LoVo (cell line): ENCODE measurements at places on chromosomes 2 and 18.

DNA sequence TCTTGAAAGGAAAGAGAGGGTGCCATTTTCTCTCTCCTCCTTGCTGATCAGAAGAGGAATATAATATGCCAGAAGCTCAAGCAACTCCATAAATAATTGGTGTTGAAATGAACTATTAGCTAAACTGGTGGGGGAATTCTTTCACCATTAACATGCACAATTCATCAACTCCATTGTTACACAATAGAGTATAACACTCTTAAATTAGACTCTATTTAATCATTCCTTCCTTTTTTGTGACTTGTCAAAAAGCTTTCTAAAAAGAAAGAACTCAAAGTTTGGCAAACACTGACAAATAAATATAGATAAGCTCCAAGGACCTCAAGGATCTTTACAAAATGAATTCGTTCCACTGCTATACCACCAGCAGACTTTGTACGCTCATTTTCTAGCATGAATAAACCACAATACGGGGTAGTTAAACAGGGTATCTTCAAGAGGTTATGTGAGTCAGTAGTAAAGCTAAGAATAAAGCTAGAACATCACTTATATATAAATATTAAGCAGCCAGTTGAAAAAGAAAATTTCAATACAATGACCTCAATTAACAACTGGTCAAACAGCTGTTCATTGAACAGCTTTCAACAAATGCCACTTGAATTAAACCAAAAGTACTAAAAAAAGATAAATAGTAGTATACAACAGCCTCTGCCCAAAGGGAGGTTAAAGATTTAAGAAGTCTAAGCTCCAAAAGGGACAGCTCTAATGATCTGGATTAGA is 6.4 kb downstream of the TRAK2 start:
- DNase-seq, result no peak

GRCh38 chr18:48371854-48372602 is 37.2 kb downstream of the ZBTB7C start:
- no peak for DNase-seq

DNA sequence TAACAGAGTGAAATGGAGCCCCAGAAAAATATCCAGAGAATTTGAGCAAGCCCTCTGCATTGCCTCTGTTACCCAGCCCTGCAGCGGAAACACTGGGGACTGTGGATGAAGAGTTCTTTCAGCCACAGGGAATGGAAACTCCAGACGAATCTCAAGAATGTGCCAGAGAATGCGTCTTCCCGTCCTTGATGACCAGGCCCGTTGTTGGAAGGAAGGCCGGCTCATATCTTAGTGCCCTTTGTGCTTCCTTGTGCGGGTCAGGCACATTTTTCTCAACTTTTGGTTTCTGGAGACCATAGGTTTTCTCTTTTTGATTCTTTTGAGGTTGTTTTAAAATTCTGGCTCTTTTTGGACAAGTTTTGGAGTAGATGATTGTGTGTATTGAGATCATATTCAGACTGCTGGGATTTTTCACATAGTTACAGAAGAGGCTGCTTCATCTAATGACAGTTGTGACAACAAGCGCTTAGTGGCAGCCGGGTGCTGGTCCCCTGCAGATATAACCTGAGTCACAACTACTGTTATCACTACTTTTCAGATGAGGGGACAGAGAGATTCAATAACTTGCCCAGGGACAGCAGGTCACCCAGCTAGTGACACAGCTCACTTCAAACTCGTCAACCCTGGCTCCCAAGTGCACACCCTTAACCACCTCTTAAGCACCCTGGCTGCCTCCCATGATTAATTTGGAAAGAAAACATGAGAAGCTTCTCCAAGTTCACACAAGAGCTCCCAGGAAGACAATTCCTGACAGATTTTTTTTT is 15.7 kb downstream of the MAL start:
- DNase-seq, result no peak

DNA sequence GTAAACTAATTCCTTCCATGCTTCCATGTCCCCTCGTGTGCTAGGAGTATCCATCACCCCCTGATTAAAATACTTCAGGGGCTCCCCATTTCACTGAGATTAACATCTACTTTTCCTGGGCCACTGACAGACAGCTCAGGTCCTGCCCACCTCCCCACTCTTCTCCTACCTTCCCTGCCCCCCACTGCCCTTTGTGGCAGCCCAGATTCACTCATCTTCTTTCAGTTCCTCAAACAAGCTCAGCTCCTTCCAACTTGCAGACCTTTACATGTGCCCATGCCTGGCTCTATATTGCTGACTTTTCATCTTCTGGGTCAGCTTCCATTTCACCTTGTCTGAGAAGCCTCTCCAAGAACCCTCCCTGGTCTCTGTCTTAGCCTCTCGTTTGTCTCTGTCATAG is 12.0 kb downstream of the RUFY4 start:
- DNase-seq, result no peak

DNA sequence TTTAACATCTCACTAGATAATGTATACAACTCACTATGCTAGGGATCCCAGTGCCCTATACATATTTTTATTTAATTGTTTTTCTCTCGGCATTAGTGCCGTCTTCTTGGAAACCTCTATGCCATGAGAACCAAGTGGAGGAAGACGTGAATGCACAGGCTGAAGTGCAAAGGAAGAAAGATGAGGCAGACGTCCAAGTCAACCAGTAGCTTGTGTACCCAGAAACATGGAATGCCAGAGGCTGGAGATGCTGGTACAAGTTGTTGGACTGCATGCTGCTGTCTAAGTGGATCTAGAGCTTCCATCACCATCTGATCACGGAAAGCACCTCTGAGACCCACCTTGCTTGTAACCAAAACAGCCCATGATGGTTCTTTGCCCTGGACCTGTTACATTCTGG is 12.5 kb upstream of the GEMIN6 start:
- DNase-seq, result no peak
